ENCODE measurements at places on chromosomes 6 and 20.

DNA sequence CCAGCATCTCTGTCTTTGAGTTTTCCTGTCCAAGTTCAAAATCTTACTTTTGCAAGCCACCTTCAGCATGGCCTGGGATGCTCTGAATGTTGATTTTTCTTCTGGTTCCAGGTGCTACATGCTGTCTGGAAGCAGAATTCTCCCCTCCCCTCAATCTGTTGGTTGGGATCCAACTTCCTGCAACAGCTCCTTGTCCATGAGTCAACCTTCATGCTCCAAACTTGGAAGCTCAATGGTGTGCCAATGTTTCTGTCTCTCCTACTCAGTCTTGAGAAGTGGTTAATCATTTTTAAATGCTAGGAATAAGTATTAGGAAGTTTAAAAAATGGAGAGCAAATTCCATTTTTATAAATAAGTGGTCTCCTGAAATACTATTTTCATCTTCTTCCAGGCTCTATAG lies 33.2 kb upstream of the PLEKHG1 start:
- no peak for DNase-seq

DNA sequence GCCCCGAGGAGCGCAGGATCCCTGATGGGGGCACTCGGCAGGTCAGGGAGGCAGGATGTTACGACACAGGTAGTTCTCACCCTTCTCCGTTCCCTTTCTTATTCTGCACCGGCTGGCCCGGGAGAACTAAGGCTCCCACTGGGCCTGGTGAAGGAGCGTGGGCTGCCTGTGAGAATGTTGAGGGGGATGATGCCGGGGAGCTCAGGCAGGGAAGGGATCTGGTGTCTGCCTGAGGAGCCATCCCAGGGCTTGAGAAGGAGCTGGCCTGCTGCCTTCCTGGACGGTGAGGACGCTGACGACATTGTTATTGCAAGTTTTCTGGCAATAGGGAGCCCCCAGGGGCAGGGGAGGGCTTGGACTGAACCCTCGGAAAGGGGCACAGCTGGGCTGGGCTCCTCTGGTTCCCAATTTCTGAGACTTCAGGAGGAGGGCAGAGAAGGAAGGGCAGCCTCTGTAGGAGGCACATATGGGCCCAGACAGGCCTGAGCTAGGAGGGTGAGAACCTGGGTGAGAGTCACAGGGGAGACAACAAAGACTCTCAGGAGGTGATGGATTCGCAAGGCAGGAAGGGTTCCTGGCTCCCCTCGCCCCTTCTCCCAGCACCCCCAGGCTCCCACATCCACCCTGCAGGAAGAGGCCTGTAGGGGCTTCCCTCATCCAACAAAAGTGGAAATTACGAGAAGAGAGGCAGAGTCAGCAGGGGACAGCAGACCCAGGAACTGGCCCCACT lies 32.8 kb downstream of the CYP21A2 start:
- no peak for DNase-seq

- no peak for DNase-seq
Measured at GRCh38 chr20:11158146-11158545, 484.3 kb upstream of the JAG1 start.

DNA sequence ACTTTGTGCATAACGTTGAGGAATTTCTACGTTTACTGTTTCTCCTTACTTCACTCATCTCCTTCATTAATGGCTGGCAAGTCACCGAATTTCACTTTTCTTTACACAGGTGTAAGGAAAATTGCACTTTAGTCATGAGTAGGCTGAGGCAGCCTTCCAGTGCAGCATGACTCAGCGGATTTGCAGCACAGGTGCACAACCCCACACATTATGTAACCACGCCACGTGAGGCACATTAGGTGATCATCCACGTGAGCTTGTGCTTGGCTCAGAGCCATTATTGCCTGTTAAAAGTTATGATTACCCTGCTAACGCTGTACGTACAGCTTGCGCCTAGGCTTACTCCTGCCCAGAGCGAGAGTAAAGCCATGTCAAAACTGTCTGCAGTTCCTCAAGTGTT lies 158.8 kb downstream of the NKAIN2 start:
- no peak for DNase-seq

DNA sequence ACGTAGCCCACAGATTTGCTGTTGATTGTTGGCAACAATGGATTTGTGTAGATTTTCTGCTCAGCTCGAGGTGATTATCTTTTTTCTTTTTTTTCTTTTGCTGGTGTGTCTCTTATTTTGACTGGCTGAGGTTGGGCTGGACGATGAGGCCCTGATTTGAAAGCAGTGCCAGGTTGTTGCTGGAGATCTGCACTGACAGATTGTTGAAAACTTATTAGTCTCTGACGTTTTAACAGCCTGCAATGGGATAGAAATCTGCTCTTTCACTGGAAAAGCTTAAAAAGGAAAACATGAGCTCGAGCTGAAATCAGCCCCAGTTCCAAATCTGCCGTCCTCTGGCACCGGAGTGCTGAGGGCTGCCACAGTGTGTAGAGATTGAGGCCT lies 87.7 kb downstream of the PDE7B start:
- no peak for DNase-seq

DNA sequence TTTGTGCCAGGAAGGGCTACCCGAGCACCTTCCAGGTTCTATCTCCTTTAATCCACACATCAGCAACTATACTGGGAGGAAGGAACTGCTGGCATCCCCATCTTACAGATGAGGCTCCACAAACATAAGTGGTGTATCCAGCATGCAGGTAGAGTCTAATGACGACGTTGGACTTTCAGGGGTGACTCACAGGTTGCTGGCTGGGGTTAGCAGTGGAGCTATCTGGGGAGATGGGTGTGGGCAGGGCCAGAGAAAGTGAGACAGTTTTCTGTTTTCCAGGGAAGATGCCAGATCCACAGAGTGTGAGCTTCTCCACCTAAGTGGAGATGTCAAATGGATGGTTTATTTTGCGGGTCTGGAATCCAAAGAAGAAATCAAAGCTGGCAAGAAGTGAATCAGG lies 31.8 kb downstream of the CDH22 start:
- DNase-seq: no peak

DNA sequence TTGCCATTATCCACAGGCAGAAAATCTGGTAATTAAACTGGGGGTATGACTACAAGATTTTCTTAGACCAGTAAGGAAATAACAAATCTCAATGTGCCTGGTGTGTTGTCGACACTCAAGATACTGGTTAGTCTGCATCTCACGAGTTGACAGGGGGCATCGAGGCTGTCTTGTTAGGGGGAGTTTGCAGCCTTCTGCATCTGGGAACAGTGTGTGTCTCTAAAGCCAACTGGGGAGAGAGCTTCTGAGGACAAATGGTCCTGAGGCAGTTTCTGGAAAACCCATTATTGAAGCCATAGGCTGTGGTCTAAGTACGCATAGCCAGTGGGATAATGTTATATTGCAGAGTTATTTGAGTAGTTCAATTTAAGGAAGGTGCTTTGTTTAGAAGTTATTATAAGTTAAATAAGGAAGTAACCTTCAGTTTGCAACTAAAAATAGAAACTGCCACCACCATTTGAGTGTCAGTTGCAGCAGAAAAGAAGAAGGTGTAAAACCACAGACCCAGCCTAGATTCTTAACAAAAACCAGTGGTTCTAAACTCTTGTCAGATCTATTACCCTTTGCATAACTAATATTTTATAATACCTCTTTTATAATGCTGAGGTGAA lies 15.4 kb upstream of the MAPK13 start:
- no peak for DNase-seq

DNA sequence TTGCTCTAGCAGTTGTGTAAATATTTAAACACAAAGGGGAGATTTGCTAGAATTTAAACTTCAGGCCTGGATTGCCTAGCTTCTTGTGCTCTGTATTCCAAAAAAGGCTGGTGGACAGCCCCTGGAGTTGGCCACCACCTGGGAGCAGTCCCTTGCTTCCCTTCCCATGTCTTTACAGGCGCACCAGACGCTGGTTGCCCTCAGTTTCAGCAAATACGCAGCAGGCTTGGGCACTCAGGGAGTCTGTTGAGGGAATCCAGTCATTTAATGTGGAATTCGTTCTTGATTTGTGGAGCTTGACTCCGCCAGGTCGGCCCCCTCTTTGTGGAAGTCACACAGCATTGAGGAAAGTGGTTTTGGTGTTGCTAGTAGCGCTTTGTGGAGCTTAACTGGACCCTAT lies 156.8 kb downstream of the DTNBP1 start:
- DNase-seq: no peak

GRCh38 chr6:3306848-3307247 lies 48.1 kb downstream of the PSMG4 start:
- DNase-seq: no peak

DNA sequence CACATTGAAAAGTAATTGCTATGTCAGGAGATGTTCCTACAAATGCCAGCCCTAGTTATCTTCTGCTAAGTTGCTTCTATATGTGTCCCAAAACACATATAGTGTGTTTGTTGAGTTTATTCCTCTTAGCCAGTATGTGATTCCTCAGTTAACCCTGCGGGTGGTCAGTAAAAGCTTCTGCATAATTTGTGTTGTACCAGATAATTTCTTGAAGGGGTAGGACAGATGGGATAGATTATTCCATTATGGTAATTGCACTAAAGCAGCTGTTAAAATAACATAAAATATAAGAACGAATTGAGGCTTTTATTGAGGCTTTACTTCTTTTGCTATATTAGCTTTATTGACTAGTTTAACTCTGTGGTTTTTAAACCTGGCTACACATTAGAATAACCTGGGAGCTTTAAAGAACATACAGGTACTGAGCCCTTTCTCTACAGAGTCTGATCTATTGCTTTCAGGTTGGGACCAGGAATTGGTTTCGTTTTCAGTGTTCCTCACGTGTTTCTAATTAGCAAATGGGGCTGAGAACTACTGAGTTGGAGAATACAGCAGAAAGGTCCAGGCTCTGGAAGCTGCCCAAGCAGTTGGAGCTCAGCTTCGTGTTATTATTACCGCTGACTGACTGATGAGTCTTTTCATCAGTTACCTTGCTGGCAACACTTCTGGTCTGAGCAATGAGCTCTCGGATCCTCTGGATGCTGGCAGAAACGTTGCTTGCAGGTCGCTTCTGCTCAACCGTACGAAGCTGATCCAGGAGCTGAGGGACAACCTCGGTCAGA lies 56.9 kb downstream of the FAM229B start:
- DNase-seq: no peak

DNA sequence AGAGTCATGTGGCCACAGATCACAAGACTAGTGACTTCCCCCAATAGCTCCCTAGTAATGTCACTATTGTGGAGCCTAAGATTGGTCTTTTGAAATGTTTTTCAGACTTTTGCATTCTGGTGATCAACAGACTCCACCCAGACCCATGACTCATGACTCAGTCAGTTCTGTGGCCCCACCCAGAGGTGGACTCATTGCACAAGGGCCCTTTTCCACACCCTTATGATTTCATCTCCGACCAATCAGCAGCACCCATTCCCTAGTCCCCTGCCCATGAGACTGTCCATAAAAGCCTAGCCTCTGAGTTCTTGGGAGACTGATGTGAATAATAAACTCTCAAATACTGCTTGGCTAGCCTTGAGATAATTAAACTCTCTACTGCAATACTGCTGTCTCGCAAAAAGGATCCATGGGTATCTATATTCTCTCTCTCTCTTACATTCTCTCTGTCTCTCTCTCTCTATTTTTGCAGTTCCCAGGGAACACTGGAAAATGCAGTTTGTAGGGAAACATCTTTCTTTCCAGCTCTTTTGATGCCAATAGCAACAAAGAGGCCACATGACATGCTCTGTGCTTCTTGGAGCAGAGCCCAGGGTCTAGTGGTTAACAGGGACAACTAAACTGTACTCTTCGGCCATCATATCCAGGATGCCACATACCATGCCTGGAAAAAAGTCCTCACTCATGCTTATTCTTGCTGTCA lies 71.3 kb upstream of the IYD start:
- no peak for DNase-seq

DNA sequence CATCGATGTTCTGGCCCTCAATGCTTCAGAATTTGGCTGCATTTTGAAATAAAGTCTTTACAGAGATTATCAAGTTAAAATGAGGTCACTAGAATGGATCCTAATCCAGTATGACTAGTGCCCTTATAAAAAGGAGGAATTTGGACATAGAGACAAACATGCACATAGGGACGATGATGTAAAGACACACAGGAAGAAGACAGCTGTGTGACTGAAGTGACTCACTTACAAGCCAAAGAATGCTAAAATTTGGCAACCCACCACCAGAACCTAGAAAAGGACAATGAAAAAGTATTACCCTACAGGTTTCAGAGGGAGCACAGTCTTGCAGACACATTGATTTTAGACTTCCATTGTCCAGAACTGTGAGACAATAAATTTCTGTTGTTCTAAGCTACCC lies 322.8 kb upstream of the GJE1 start:
- DNase-seq: no peak

DNA sequence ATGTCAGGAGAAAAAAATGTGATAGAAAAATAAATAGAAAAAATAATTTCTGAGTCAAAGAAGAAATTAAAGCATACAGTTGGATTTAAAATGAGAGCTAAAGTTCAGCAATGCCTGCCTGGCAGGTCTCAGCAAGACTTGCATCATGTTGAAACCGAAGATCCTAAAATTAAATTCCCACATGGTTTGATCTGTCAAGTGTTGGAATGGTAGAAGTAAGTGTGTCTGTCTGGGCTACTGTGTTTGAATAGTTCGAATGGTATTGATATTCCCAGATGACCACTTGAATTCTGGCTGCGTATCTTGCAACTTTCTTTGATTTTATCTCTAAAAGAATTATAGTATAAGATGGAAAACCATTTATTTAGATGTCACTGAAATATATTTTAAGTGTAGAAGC lies 1349.6 kb downstream of the EPHA7 start:
- DNase-seq: no peak

- no peak for DNase-seq
Measured at GRCh38 chr20:6501061-6501460, 266.4 kb upstream of the BMP2 start.

DNA sequence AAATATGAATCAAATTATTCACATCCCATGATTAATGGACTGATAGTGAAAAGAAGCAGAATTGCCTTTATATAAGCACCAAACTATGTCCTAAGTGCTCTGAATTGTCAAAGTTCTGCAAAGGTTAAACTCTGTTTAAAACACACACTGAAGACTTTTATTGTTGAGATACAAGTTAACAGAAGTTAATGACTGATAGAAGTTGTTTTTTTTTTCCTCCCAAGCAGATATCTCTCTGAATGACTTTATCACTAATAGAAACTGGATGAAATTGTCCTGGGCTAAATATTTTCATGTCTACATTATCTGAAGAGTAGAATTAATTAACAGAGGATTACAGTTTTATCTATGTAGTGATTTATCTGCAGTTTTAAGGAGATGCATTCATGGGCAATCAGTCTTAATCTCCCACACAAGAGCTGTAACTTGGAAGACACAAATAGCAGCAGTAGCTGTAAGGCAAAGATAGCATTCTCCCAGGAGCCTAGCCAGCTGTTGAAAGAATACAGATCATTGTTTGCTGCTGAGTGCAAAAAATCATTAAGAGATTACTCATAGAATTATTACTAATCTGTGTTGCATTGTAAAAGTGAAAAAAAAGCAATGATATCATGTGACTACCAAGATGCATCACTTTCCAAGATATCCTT lies 49.9 kb downstream of the BMP5 start:
- DNase-seq: no peak

- DNase-seq: no peak
Measured at GRCh38 chr6:24614648-24615047, 31.3 kb downstream of the KIAA0319 start.
